Purkinje cell (primary cell): ENCODE measurements at places on chromosomes 3 and 15. TPM values are rescaled to one million over a fixed set of nuclear protein-coding genes. Genes with fewer than 3 reads are reported as not detected.

The CCK gene
- polyA plus RNA-seq, result 294 TPM in 1 of 2 replicates, not detected in the other

The LYZL4 gene
- not detected in 2 replicates for polyA plus RNA-seq

The SLC12A1 gene
- polyA plus RNA-seq, result 3.5 and 6.7 TPM in 2 replicates

The REC114 gene
- not detected in 2 replicates for polyA plus RNA-seq

The SLC38A3 gene
- 0.16 and 4.2 TPM in 2 replicates for polyA plus RNA-seq

The ROPN1B gene
- polyA plus RNA-seq, result 2.8 and 3.9 TPM in 2 replicates

The CCR4 gene
- polyA plus RNA-seq, result not detected in 2 replicates

The PAQR5 gene
- 0.09 and 0.42 TPM in 2 replicates for polyA plus RNA-seq

The NUP210 gene
- 0.90 and 4.2 TPM in 2 replicates for polyA plus RNA-seq

The ABHD17C gene
- 16.1 and 16.3 TPM in 2 replicates for polyA plus RNA-seq

The GPR27 gene
- 32.3 and 42.7 TPM in 2 replicates for polyA plus RNA-seq

The LMCD1 gene
- 0.43 and 1.3 TPM in 2 replicates for polyA plus RNA-seq

The TSPAN3 gene
- polyA plus RNA-seq, result 538 and 633 TPM in 2 replicates

The CTXN2 gene
- polyA plus RNA-seq, result 3.8 and 4.9 TPM in 2 replicates

The GORASP1 gene
- polyA plus RNA-seq, result 19.8 and 20.4 TPM in 2 replicates

The GOLGA8S gene
- polyA plus RNA-seq, result 0.19 and 0.53 TPM in 2 replicates

The ATP13A3 gene
- polyA plus RNA-seq, result 49.6 and 57.2 TPM in 2 replicates

The LACTB gene
- 3.1 and 6.4 TPM in 2 replicates for polyA plus RNA-seq

The GOLGA8M gene
- polyA plus RNA-seq, result not detected in 2 replicates

The KLHL25 gene
- polyA plus RNA-seq, result 0.60 TPM in 1 of 2 replicates, not detected in the other

The NANOGP8 gene
- polyA plus RNA-seq, result not detected in 2 replicates

The LRRC2 gene
- polyA plus RNA-seq, result 0.04 and 1.6 TPM in 2 replicates

The SLC24A5 gene
- polyA plus RNA-seq, result 0.47 TPM in 1 of 2 replicates, not detected in the other

The ST3GAL6 gene
- polyA plus RNA-seq, result 39.4 and 46.5 TPM in 2 replicates

The PPM1M gene
- polyA plus RNA-seq, result 0.32 and 1.1 TPM in 2 replicates

The ACTL6A gene
- 10.2 and 10.5 TPM in 2 replicates for polyA plus RNA-seq

The RAB6B gene
- polyA plus RNA-seq, result 4.5 and 25.3 TPM in 2 replicates

The EFCC1 gene
- not detected in 2 replicates for polyA plus RNA-seq

The MCF2L2 gene
- 7.0 and 21.9 TPM in 2 replicates for polyA plus RNA-seq

The BLOC1S6 gene
- 19.2 and 23.3 TPM in 2 replicates for polyA plus RNA-seq

The CYP1A2 gene
- not detected in 2 replicates for polyA plus RNA-seq

The CEP19 gene
- polyA plus RNA-seq, result 5.1 and 11.5 TPM in 2 replicates

The VILL gene
- 0.34 and 1.0 TPM in 2 replicates for polyA plus RNA-seq

The HYAL2 gene
- polyA plus RNA-seq, result 1.8 and 4.4 TPM in 2 replicates

The TMEM207 gene
- not detected in 2 replicates for polyA plus RNA-seq

The AGTR1 gene
- 2.9 and 6.6 TPM in 2 replicates for polyA plus RNA-seq

The SCN11A gene
- polyA plus RNA-seq, result 0.66 and 0.69 TPM in 2 replicates

The GRK7 gene
- not detected in 2 replicates for polyA plus RNA-seq

The CHRNA3 gene
- polyA plus RNA-seq, result 3.5 and 11.9 TPM in 2 replicates

The MRPS22 gene
- 75.8 and 112 TPM in 2 replicates for polyA plus RNA-seq

The SEC11A gene
- polyA plus RNA-seq, result 86.0 and 105 TPM in 2 replicates

The TGFBR2 gene
- polyA plus RNA-seq, result 1.2 and 1.9 TPM in 2 replicates
